ENCODE measurements at places on chromosomes 3 and 15. TPM values are rescaled to one million over a fixed set of nuclear protein-coding genes. Genes with fewer than 3 reads are reported as not detected.

Gene PP2D1
- total RNA-seq, result not detected

Gene XCR1
- total RNA-seq, result not detected

Gene SLC12A6
- total RNA-seq, result 6.4 TPM

Gene CFAP91
- 0.50 TPM for total RNA-seq

Gene ILDR1
- total RNA-seq, result not detected

Gene ACKR2
- total RNA-seq, result under 0.01 TPM
